ENCODE measurements at places on chromosomes 3 and 15.

GRCh38 chr15:25733856-25734679, 129.1 kb downstream of the ATP10A start:
- no peak for DNase-seq

- DNase-seq: no peak
Measured at GRCh38 chr3:100844063-100844936, 135.0 kb downstream of the TFG start.

- DNase-seq: no peak
Measured at GRCh38 chr15:48544778-48545177, 100.7 kb downstream of the FBN1 start.

- no peak for DNase-seq
Measured at GRCh38 chr3:156865732-156866131, 39.6 kb downstream of the LEKR1 start.

GRCh38 chr3:127144631-127145030, 48.3 kb upstream of the PRR23E start:
- no peak for DNase-seq

DNA sequence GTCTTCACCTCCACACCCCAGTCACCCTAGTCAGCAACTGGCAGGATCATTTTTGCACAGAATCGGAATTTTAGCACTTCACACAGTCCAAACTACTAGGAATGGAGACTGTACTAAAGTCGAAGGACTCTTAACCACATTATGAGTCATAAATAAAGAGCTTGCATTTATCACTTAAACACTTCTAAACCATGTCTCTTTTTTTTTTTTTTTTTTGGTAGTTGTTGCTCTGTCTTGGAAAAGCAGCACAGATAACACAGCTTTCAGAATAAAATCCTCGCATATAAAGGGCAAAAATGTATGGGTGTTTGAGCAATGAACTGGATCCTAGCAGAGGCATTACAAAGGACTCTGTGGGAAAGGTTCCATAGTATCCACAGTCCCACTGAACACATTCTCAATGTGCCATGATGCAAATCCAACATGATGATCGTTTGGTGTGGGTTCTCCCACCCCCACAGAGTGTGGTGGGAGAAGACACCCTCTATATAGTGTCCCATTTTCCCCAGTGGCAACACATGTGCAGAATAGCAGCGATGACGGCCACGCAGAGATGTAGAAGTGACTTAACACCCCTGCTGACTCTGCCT, 47.1 kb downstream of the FOXP1 start:
- DNase-seq: no peak

- no peak for DNase-seq
Measured at GRCh38 chr15:75925440-75925839, 21.8 kb downstream of the FBXO22 start.

- no peak for DNase-seq
Measured at GRCh38 chr3:16146015-16146730, 28.3 kb upstream of the GALNT15 start.

DNA sequence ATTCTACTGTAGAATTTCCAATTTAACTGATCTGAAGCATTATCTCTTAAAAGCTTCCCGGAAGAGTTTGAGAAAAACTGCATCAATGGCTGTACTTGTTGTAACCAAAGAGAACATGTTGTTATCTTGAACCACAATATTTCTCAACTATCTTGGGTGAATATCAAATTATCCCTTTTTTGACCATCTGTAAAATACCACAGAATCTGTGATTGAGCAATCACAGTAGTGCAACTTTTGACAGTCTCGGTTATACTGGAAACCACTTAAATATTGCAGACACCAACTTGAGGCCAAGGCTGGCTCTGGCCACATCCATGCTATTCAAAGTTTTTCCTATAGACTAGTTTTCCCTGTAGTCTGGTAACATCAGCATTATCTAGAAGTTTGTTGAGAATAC, 842.8 kb upstream of the EPHA6 start:
- no peak for DNase-seq

DNA sequence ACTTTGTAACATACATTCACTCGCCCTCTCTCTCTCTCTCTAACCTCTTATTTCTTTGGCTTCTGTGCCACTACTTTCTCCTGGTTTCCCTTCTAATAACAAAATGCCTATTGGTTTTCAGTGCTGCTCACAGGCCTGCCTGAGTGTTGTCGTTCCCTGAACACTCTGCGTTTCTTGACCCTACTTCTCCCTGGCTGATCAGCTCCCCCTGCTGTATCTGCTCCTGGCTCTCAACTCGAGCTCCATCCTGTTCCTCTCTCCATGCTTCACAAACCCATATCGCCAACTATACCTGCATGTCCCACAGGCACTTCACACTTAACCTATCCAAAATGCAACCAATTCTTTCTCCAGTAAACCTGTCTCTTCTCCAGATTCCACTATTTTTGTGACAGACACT, 111.4 kb downstream of the OPA1 start:
- no peak for DNase-seq

DNA sequence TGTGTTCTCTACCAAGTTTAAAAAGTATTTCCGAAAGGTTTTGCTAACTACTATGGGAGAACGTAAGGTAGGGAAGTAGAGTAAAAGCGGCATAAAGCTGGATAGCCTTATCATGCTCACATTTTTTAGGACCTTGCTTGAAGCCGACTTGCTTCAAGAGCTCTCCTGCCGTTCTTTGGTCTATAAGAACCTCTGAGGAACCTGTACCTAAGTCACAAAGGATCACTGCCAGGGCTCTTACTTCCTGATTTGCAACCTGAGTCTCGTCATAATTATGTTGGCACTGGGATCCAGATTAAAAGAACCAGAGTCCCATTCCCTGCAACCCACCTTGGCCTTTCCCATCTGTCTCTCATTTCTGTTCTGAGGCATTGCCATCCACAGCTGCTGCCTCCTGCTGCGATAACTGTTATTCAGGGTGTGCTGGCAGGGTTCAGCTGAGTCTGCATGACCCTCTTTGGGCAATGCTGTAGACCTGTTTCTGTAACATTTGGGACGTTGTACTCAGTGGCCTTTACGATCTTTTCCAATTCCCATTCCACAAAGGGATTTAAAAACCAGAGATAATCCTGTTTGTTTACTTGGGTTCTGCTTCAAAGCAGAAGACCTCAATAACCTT, 131.0 kb upstream of the UMPS start:
- DNase-seq: no peak

DNA sequence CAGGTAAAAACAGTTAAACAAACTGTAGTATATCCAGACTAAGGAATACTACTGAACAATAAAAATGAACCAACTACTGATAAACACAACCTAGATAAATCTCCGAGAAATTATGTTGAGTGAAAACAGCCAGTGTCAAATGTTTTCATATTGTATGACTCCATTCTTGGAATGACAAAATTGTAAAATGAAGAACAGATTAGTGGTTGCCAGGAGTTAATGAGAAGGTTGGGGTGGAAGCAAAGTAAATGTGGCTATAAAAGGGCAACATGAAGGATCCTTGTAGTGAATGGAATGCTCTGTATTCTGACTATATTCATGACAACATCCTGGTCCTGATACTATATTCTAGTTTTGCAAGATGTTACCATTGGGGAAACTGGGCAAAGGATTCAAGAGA, 27.5 kb upstream of the ACKR4 start:
- DNase-seq: no peak

- no peak for DNase-seq
Measured at GRCh38 chr3:55158345-55158744, 230.5 kb upstream of the LRTM1 start.

DNA sequence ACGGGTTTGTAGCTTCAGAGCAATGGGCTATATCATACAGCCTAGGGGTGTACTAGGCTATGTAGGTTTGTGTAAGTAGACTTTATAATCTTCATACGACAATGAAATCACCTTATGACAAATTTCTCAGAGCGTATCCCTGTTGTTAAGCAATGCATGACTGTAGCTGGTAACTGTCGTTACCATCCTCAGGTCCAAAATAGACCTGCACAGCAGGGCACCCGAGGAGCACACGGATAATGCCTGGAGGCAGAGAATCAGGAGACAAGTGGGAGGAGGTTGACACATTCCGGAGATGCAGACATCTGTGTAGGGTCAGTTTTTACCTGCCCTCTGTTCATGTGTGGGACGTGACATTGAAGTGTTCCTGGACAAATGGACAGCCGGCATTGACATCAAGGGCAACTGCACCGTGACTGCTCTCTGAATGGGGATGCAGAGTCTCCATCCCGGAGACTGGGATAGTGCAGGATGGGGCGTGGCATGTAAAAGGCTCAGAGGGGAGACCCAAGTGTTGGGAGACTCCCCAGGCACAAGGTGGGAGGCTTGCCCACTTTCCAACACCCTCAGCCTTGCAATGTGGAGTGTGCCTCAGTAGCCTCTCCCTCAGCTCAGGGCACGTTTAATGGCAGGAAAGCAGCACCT, 45.9 kb upstream of the PGPEP1L start:
- DNase-seq: no peak

DNA sequence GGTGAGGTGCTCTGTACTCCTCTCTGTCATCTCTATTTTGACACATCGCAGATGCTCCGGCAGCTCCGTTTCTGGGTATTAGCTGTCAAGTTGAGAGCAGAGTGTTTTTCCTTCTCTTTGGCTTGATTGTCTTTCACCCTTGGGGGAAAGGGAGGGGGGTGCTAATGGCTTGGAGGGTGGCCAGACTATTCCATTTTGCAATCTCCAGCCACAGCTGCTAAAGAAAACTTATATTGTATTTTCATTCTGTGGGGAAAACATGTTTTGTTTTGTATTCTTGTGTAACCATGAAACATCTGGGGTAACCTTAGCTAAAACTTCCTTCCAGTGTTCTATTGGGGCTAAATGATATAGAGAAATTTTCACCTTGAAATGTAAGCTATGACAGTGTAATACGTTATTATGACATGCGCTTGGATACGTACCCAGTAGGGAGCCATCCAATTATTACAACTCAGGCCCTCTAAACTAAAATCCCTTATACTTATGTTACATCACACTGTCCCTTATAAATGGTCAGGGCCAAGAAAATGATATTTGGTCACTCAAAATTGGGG, 14.0 kb upstream of the LARP6 start:
- DNase-seq: no peak

- DNase-seq: no peak
Measured at GRCh38 chr3:185586686-185587039, 568 bp downstream of the SENP2 start.

- DNase-seq: no peak
Measured at GRCh38 chr3:169161011-169161410, 502.5 kb downstream of the MECOM start.

GRCh38 chr3:25679642-25680302, 15.1 kb upstream of the TOP2B start:
- no peak for DNase-seq

DNA sequence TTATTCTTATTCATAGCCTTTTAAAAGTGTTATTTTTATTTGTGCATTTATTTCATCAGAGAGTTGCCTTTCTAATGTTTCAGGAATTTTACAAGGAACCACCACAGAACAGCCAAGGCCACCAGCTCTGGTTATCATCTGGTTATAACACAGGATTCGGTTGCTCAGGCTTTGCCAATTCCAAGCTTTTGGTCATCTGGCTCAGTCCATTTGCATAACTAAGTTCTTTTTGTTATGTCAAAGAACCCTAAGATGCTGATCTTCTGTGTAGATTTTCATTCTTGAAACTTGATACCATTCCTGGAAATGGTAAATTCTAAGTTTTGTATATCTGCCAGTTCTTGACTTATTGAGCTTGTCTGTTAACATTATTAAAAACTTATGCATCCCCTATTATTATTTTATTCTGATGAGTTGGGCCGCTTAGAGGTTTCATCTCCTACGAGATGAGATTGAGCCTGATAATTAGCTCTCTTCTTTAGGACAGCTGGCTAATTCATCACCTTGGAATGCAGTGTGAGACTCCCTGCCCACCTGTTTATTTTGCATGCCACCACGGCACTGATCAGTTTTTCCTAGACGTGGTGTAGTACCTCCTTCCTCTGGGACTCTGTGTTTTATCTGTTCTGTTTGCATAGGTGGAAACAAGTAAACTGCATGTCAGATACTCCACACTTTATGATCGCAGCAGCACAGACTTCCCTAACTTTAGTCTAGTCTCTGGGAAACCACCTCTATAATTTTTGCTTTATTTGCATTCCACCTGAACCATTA, 264.8 kb downstream of the SLCO3A1 start:
- DNase-seq: no peak

DNA sequence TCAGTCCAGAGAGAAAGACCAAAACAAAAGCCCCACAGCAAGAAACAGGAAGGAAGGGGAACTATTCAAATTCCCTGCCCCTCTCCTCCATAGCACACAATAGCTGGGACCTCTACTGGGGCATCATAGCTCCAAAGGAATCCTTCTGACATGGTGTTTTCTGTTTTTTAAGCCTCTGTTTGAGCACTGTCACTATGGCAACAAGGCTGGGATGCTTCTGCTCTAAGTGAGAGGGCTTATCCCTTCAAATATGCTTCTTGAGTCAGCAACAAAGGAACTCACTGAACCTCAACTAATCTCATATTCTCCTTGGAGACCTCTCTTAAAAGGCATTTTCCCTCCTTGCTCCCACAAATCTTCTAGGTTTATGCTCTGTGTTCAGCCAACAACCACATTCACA, 40.5 kb downstream of the MYLK start:
- DNase-seq: no peak

DNA sequence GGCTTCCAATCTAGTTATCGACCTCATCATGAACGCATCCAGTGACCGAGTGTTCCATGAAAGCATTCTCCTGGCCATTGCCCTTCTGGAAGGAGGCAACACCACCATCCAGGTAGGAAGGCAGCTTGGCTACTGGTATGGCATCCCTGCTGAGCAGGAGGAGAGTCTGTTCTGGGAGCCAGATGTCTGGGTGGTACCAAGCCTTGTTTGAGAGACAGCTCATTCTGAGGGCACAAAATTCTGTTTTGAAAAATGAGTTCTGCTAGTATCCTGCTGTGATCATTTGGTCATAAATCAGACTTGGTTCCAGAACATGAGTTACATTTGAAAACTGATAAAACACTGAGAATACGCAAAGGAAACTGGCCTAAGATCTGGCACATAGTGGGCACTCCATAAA, 242.1 kb downstream of the ITPR1 start:
- DNase-seq: no peak

DNA sequence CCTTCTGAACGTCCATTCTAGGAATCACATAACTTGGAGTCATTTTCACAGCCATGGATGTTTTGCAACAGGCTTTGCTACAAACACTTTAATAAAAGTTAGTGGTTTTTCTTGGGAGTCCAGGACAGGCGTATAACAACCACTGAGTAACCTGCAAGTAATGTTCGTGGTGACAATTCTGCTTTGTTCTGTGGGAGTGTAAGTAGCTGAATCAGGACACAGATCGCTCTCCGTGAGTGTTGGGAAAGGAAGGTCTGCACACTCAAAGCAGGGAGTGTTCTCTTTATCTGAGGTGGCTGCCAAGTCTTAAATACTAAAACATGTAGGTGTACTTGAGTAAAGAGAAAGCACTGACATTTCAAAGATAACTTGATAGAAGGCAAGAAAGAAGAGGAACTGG, 7.9 kb upstream of the BNC1 start:
- DNase-seq: no peak

DNA sequence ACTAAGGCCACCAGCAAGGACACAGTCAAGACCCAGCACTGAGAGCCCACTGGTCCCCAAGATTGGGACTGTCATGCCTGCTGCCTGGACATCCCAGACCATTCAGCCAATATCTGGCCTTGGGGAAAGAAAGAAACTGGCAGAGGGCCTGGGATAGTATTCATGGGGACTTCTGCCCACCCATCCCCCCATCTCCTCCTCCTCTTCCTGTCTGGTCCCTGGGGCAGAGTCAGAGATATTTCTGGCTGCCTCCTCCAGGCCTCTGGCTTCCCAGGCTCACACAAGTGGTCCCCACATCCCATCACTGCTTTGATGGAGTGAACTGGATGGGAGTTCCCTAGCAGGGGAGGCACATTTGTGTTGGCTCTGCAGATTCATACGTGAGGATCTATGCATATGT, 4.2 kb upstream of the RASL12 start:
- DNase-seq: no peak

- peak; percentile 40 for DNase-seq
Measured at GRCh38 chr15:69976366-69976994, 121.2 kb downstream of the TLE3 start.

Measured in activated naive CD4-positive, alpha-beta T cell treated with Interleukin-2 at 50 U/mL for 16 hours (primary cell).